ENCODE measurements at places on chromosomes 7 and 10.
A peak's percentile ranks its signal among the peaks of the same experiment; 100 is the strongest.

GRCh38 chr7:141541375-141541774 is 9.8 kb upstream of the AGK start:
- H3K27ac ChIP-seq: no peak overlapping the region
- no peak for DNase-seq
- H3K27me3 ChIP-seq: no peaks in the 10 kb centered on the region
- no peaks in the 10 kb centered on the region for H3K36me3 ChIP-seq

GRCh38 chr7:149081914-149082313 is 8.6 kb downstream of the ZNF786 start:
- H3K4me1 ChIP-seq: no peaks in the 10 kb centered on the region
- no peak for DNase-seq
- H3K27ac ChIP-seq: no peak overlapping the region
- H3K36me3 ChIP-seq: peaks cover 3% of the 10 kb centered on the region
- no peaks in the 10 kb centered on the region for H3K27me3 ChIP-seq

DNA sequence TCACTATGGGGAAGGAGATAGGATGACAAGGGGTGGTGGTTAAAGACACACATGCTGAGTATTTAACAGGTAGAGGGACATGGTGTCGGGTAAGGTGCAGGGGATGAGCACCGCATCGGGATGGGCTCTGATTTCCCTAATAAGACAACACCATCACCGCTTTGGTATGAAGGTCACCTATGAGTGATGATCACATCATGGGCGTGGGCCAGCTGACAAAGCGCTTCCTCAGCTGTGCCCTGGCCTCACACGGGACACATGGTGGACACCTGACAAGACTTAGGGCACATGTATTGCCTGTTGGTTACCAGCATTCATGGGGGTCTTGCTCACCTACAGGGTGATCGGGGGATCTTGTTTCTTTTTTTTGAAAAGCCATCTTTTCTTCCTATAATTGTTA is 12.8 kb downstream of the C7orf57 start:
- H3K4me1 ChIP-seq: peaks cover 14% of the 10 kb centered on the region
- no peaks in the 10 kb centered on the region for H3K36me3 ChIP-seq
- no peak for DNase-seq
- no peaks in the 10 kb centered on the region for H3K27me3 ChIP-seq
- H3K27ac ChIP-seq: no peak overlapping the region

DNA sequence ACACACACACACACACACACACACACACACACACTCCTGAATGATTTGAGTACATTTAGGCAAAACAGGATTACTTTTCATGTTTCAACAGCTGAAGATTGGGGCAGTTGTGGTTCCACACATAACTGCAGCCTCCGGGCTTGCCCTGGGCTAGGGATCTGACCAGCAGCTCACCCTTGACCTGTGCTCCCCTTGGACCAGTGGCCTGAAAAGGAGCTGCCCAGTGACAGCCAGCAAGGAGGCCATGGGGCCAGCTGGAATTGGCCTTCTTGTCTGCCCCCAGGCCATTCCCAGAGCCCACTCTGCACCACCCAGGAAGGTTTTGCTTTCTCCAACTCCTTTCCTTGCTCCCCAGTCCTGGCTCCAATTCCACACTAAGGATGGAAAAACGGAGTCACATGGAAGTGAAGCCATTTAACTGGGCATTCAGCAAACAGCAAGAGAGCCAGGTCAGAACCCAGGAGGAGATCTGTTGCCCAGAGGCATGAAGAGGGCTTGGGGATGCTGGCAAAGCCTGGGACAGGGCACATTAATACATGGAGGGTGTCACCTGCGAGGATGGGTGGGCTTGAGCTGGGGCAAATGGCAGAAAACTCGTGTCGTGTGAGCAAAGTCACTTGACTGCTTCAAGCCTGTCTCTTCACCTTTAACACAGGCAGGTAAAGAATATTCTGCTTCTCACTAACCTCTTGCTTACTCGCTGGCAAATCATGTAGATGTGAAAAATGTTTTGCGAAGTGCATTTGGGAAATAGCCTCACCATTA is 61.5 kb upstream of the GDF10 start:
- H3K36me3 ChIP-seq: no peaks in the 10 kb centered on the region
- no peak for DNase-seq
- H3K4me1 ChIP-seq: no peaks in the 10 kb centered on the region
- H3K4me3 ChIP-seq: no peak overlapping the region

GRCh38 chr7:11410656-11411644 is 421.0 kb downstream of the THSD7A start:
- H3K4me1 ChIP-seq: no peaks in the 10 kb centered on the region
- no peak overlapping the region for H3K27ac ChIP-seq
- no peak overlapping the region for H3K4me3 ChIP-seq
- H3K36me3 ChIP-seq: no peaks in the 10 kb centered on the region
- no peak for DNase-seq

DNA sequence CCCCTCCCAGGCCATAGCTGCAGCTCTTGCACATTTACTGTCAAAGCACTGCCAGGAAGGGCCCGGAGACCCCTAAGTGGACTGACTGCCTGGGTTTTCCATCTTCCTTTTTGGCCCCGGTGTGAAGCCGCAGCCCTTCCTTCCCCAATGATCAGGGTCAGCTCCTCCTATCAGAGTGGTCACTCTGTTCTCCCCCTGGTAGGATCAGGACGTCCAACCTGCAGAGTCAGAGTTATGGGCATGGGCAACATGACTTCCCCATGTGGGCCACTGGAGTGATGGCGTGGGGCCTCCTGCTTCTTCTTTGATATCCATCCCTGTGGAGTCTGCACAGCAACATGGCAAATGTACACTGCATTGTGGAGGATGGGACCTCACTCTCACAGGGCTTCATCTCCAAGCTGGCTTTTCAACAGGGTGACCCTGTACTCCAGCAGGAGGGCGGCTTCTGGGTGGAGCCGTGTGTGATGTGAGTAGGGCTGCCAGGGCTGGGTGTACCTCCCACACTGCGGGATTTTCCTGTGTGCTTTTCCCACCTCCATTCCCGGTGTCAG is 6.4 kb upstream of the RAMP3 start:
- H3K36me3 ChIP-seq: no peaks in the 10 kb centered on the region
- DNase-seq: peak; percentile 21
- H3K4me1 ChIP-seq: no peaks in the 10 kb centered on the region
- H3K27me3 ChIP-seq: peaks cover 8% of the 10 kb centered on the region
- H3K4me3 ChIP-seq: no peak overlapping the region
- H3K27ac ChIP-seq: no peak overlapping the region

- DNase-seq: no peak
- H3K4me1 ChIP-seq: no peaks in the 10 kb centered on the region
- H3K4me3 ChIP-seq: no peak overlapping the region
- H3K27me3 ChIP-seq: no peaks in the 10 kb centered on the region
- H3K27ac ChIP-seq: no peak overlapping the region
Measured at GRCh38 chr7:133827707-133828623, 299.2 kb upstream of the LRGUK start.

- H3K27me3 ChIP-seq: no peaks in the 10 kb centered on the region
- H3K27ac ChIP-seq: no peak overlapping the region
- no peak overlapping the region for H3K4me3 ChIP-seq
- DNase-seq: no peak
Measured at GRCh38 chr10:16242859-16243613, 193.8 kb upstream of the PTER start.

DNA sequence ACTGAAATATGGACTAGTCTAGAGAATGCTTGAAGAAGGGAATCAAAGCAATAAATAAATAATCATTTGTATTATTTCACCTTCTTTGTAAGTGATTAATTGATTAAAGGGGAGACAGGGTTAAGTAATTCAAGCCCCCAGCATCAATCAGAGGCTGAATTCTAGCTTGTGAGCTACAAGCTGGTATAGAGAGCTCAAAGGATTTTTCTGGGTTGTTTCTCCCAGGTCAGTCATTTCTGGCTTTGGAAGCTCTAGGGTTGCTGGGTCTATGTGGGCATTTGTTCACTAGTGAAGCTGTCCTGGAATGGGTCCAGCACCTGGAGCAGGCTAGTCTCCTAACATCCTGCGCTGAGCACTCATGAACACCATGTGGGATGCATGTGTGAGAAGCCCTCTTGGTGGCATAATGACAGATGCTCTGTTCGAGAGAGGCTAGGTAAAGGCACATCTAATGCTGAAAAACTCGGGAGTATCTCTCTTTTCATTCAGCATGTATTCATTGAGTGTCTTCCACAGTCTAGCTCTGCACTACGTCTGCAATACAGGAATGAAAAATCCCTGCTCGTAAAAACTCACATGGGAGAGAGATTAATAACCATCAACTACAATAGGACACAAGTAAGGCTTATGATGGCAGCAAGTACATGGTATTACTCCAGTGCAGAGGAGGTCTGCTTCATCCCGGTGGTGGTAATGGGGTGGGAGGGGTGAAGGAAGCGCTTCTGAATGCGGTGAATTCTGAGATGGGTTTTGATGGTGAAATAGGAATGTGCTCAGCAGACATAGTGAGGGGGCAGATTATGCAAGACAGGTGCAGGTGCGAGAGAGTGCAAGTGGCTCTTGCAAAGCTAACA is 68.0 kb upstream of the NRP1 start:
- no peak overlapping the region for H3K4me3 ChIP-seq
- H3K4me1 ChIP-seq: no peaks in the 10 kb centered on the region
- no peak overlapping the region for H3K27ac ChIP-seq
- no peaks in the 10 kb centered on the region for H3K27me3 ChIP-seq
- no peaks in the 10 kb centered on the region for H3K36me3 ChIP-seq

DNA sequence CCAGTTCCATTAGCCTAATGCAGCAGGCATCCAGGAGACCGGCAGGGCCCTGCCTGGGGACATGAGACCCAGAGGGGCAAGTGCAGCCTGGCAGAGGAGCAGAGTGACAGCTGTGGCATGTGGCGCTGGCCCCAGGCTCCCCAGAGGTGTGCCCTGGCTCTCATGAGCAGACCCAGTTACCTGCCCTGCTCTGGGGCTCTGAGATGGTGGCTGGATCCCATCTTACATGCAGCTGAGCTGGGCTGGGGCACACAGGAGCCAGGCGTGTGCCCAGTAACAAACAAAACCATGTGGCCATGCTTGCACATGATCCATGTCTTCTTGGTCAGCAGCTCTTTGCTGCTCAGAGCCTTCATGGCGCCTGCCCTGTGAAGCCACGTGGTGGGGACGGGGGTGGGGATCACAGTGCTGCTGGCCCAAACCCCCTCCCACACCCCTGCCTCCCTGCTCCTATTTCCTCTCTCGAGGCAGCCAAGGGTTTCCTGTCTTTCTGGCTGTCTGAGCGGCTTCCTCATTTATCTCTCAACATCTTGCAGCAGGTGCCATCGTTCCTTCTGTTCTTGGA is 40.3 kb upstream of the GTF2I start:
- DNase-seq: no peak
- no peak overlapping the region for H3K27ac ChIP-seq
- H3K4me3 ChIP-seq: no peak overlapping the region
- no peaks in the 10 kb centered on the region for H3K27me3 ChIP-seq

GRCh38 chr7:35032166-35032565 is 5.1 kb downstream of the DPY19L1 start:
- peaks cover 14% of the 10 kb centered on the region for H3K4me1 ChIP-seq
- no peak overlapping the region for H3K4me3 ChIP-seq
- H3K36me3 ChIP-seq: no peaks in the 10 kb centered on the region
- no peak for DNase-seq

DNA sequence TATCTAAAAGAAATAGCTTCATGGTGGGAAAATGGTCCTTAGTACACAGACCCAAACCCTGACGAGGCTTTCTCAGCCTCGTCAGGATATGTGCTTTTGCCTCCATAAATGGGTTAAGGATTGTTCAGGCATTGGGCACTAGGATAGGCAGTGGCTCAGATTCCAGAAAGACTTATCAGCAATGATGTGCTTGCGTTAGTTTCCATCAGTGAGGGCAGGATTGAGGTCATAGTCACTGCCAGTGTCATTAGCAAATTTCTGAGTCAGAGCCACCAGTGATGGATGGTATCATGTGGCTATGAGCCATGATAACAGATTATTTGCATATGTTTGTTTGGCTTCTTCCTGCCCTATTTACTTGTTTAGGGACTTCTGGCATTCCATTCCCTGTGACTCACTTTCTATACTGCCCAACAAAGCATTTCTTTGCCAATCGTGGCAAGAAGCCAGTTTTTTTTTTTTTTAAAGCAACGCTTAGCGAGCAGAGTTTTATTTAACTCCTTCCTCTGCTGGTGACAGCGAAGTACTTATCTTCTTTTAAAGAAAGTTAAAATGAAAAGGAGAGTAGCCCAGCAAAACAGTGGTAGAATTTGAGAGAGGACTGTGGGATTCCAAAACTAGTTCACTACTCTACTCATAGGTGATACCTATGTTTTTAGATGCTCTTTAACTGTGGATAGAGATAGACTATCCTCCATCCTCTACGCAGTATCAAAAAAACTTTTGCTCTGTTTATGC is 44.4 kb downstream of the MYPN start:
- no peaks in the 10 kb centered on the region for H3K27me3 ChIP-seq
- H3K36me3 ChIP-seq: no peaks in the 10 kb centered on the region
- no peak overlapping the region for H3K4me3 ChIP-seq
- peak; percentile 54 for DNase-seq
- H3K4me1 ChIP-seq: peaks cover 15% of the 10 kb centered on the region

DNA sequence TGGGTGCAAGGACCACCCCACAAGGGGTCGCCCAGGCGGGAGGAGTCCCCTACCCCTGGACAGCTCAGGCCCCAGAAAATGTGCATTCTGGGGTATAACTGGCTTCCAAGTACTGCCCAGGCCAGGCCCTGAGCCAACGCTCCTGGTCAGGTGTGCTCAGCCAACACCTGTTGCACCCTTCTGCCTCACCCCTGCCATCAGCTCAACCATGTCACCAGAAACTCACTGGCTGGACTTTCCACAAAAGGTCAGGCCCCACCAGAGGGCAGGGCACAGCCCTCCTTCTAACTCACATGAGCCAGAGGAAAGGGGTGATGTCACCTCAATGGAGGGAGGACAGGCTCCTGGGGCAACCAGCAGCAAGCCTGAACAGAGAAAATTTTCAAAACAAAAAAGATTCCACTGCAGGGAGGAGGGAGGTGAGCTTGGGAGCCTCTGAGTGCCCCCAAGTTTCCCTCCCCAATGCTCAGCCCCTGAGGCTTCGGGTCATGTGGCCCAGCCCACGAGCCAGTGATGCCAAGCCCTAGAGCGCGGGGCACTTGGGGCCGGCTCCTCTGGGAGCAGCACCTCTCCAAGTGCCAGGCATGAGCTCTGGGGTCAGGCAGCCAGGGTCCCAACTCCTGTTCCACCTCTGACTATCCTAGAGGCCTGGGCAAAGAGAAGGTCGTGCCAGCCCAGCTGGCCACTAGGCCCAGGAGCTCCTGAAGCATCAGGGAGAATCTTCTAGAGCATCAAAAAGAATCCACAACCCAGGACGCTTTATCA is 2.2 kb downstream of the OGDHL start:
- H3K27me3 ChIP-seq: no peaks in the 10 kb centered on the region
- no peak overlapping the region for H3K4me3 ChIP-seq
- H3K4me1 ChIP-seq: no peaks in the 10 kb centered on the region
- no peaks in the 10 kb centered on the region for H3K36me3 ChIP-seq
- no peak overlapping the region for H3K27ac ChIP-seq

DNA sequence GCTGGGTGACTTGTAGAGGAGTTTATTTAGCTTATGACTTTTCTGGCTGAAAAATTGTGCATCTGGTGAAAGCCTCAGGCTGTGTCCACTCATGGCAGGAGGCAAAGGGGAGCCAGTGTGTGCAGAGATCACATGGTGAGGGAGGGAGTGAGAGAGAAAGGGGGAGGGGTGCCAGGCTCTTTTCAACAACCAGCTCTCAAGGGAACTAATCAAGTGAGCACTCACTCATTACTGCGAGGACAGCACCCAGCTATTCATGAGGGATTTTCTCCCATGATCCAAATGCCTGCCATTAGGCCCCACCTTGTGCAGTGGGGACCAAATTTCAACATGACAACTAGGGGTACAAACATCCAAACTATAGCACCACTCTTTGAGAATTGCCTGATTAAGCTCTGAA is 590.2 kb downstream of the MAGI2 start:
- H3K27ac ChIP-seq: no peak overlapping the region
- no peak overlapping the region for H3K4me3 ChIP-seq
- no peak for DNase-seq
- no peaks in the 10 kb centered on the region for H3K4me1 ChIP-seq
